ENCODE measurements at places on chromosomes 1 and 21. TPM values are rescaled to one million over a fixed set of nuclear protein-coding genes. Genes with fewer than 3 reads are reported as not detected.
A peak's percentile ranks its signal among the peaks of the same experiment; 100 is the strongest.

The FAM72C gene
- total RNA-seq, result 2.8 TPM

The LRRC39 gene
- not detected for total RNA-seq

The SLAMF7 gene
- total RNA-seq, result 6.3 TPM

The HUNK gene
- 0.92 TPM for total RNA-seq

The OR2T34 gene
- not detected for total RNA-seq

The ERO1B gene
- total RNA-seq, result 1.1 TPM

The S100A14 gene
- 1,938 TPM for total RNA-seq

The NR1I3 gene
- not detected for total RNA-seq

GRCh38 chr1:60969971-60970509, 112.3 kb upstream of the NFIA start:
- peak; percentile 73 for ATAC-seq

GRCh38 chr21:43690346-43690745, 28.6 kb upstream of the PDXK start:
- ATAC-seq, result no peak

GRCh38 chr21:41459884-41460534, 34.0 kb downstream of the MX1 start:
- ATAC-seq, result peak; percentile 8

DNA sequence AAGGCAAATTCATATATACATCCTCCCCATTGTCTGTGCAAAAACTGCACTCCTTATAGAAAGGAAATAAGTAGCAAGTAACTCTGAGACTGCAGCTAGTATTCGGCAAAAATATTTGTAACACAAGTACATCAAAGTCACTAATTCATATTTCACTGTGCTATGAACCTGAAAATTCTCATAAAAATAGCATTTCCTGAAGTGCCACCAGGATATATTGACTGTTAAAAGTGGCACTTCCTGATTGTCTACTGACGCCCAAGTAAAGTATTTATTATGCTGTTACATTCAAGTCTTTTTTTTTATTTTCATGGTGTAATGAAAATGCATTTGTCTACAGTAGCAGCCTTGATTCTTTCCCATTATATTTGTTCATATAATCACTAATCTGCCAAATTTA, 673.8 kb downstream of the PTPRC start:
- ATAC-seq, result no peak

DNA sequence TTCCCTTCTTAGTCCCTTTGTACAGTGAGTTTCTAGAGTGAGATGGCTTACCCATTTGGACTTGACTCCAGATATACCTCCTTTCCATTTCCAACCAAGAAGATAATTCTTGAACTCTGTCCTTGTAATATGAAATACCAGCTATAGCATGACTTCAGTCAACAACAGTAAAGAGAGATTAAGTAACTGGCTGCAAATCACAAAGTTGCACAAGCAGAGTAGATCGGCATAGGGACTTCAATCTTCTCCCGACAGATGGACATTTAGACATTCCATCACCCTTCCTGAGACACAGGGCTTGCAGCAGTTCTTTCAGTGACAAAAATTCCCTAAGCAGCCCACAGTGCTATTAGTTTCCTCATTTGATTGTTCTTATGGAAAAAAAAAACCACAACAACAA, 44.6 kb downstream of the JAK1 start:
- no peak for ATAC-seq

GRCh38 chr1:116921301-116921885, 11.7 kb downstream of the PTGFRN start:
- ATAC-seq, result no peak

GRCh38 chr1:205633421-205633976, 1.7 kb upstream of the ELK4 start:
- peak; percentile 24 for ATAC-seq

DNA sequence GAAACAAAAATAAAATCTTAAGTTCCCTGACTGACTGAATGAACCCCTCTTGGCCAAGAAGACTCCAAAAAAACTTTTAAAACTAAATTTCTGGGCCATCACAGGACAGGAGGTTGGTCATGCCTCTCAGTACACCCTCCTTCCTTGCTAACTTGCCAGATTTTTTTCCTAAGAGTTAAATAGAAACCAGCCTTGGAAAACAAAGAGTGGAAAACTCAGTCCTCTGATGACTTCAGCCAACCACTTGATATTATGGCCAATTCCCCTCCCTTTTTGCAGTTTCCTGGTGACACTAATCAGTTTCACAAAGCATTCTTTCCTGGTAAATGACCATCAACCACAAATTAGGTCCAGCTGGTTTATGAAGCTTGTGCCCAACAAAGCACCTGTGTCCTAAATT, 134.8 kb downstream of the ZNF648 start:
- ATAC-seq, result no peak

- no peak for ATAC-seq
Observed at GRCh38 chr1:110956586-110956985, 7.1 kb downstream of the LRIF1 start.

DNA sequence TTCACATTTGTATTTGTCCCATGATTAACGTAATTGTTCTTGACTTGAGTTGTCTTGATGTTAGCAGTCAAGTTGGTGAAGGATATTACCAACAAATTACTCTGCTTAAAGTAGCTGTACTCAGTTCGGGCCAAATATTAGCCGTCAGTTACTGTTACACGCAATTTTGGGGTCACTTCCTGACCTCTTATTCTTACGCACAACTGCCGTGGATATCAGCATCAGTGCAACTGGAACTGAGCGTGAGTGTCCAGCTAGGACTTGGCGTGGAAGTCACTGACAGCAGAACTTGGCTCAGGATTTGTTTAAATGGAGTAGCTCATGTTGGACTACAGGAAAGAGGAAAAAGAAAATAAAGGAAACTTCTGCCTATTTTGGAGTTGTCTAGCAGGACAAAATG, 56.4 kb downstream of the ADAMTS1 start:
- no peak for ATAC-seq

DNA sequence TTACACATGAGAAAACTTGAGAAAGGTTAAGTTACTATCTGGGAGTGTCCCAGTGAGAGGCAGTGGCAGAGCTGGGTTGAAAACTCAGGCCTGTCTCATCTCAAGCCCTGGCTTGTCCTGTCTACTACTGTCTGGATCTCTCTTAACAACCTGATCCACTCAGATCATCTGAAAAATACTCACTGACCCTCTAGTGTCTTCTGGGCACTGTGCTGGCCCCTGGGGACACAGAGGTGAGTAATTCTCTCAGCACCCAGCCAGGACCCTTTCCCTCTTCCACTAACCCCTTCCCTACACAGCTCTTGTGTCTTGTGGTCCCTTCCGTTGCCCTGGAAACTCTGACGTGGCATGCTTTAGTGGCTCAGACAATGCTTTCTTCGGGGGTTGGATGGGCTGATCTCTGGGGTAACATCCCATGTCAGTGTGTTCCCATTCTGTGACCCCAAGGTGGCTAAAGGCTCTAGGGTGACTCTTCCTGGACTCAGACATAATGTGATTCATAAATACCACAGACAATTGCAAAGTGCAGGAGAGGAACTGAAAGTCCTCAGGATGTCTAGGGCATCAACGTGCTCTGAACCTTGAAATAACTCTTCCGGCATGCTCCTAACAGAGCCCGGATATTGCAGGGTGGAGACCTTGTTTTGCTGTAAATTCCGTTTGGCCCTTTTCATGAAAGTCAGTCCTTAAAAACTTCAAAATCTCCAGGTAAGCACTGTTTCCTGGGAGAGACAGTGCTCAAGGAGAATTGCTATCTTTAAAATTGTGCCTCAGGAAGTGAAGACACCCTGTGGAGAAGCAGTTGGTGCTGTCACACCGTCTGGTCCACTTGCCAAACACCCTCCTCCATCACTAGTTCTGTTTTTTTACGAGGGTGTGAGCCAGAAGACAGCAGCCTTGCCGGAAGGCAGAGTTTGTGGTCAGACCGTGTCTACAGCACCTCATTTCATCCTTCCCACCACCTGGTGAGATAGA, 4.0 kb downstream of the SHISAL2A start:
- peak; percentile 62 for ATAC-seq

- no peak for ATAC-seq
Observed at GRCh38 chr1:97143236-97143882, 421.8 kb downstream of the PTBP2 start.

GRCh38 chr1:197915260-197915861, 1.8 kb upstream of the LHX9 start:
- ATAC-seq, result no peak

GRCh38 chr1:66450043-66450514, 83.9 kb upstream of the SGIP1 start:
- no peak for ATAC-seq

DNA sequence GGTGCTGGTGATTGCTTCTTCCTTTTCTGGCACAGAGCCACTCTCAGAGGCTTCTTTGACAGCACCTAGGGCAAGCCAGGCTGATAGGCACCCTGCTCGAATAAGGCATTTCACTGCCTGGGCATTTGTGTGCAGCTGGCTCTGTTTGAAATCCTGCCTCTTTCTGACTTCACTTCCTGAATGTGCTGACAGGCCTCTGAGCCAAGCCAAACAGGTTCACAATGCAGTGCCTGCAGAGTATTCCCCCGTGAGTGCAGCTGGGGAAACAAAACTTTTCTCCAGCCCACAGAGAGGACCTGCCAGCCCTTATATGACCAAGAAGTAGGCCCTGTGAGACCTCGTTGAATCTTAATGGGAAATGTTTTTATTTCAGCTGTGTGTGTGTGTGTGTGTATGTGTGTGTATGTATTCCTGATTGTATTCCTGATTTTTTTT, 10.4 kb downstream of the JUN start:
- ATAC-seq, result peak; percentile 76

DNA sequence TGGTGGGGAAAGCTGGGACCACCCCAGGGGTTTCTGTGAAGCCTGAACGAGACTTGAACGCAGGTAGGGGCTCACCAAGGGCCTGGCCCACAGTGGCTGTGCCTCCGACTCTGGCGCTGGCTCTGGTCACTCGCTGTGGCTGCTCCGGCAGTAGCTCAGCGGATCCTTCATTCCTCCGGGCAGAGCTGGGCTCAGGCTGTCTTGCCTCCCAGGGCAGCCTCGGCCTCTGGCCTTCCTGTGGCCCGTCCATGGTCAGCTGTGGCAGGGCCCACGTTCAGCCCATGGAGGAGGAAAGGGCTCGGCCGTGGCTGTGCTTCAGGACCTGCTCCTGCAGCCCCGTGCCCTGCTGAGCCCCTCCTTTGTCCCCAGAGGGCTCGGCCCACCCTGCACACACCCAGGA, 162.9 kb upstream of the C1orf174 start:
- ATAC-seq, result no peak

- ATAC-seq, result peak; percentile 58
Observed at GRCh38 chr1:67348586-67349252, 41.0 kb downstream of the IL12RB2 start.

Data from esophagus mucosa (tissue), 1 donor.